ENCODE measurements at places on chromosomes 12 and 14.
A peak's percentile ranks its signal among the peaks of the same experiment; 100 is the strongest.

- DNase-seq: no peak
These were observed 1.7 kb upstream of the KRT76 start for GRCh38 chr12:52778833-52779232.

DNA sequence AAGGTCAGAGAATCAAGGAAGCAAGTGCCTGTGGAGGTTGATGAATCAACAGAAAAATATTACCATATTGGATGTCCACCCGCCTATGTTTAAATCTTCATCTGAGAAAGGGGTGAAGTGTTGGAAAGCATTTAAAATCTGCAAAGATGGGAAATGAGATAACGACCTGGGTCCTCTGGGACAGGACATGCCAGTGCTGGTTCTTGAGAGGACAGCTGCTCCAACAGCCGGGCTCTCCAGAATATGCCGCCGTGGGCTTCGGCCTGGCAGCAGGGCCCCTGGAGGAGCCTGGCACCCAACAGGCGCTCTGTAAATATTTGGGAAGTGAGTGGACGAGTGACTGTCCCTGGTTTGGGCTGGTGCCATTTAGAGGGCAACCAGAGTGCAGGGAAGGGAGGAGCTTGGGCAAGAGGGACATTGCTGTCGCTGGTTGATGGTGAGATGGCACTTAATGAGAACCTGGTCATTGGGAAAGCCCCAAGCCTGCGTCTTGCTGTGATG, 129.9 kb downstream of the KCNA5 start:
- DNase-seq: no peak

DNA sequence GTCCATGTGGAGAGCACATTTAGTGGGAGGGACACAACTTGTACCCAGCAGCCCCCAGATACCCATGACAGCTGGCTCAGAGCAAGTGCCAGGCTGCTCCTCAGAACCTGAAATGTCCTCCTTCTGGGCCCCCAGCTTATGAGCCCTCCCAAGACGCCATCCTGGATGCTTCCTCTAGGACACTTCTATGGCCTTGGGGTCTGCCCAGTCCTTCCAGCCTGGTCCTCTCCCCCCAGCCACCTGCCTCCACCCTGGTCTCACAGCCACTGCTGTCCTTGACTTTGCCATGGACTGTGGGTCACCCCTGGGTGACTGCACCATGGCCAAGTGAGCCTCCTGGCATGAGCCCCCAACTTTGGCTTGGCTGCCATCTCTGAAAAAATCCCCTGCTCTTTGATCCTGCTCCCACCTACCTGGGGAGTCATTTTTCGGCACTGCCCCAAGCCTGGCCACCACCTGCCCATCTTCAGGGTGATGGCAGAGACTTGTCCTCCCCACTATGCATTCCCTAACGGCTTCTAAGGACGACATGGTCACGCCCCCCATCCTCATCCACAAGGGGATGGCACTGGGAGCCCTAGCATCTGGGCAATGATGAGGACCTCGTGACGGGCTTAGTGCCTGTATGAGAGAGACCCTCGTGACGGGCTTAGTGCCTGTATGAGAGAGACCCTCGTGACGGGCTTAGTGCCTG, 323.7 kb downstream of the TMEM121 start:
- no peak for DNase-seq

GRCh38 chr14:36757734-36758601, 96.3 kb downstream of the PAX9 start:
- no peak for DNase-seq

- DNase-seq: no peak
These were observed 98.0 kb upstream of the E2F7 start for GRCh38 chr12:77163074-77164038.

DNA sequence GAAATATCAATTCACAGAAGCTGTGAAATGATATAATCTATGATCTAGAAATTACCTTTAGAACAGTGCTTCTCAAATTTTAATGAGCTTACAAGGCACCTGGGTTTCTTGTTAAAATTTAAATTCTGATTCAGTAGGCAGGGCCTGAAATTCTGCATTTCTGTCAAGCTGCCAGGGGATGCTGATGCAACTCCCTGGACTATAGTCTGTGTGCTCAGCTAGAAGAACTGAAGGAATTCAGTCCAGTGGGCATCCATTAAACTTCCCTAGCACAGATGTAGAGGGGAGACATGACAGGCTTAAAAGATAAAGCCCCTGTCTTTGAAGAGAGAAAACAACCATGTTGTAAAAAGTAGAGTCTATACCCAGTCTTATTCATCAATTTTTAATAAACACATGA, 441.8 kb downstream of the TMTC2 start:
- DNase-seq: no peak

- no peak for DNase-seq
These were observed 358 bp downstream of the ELK3 start for GRCh38 chr12:96194576-96194889.

DNA sequence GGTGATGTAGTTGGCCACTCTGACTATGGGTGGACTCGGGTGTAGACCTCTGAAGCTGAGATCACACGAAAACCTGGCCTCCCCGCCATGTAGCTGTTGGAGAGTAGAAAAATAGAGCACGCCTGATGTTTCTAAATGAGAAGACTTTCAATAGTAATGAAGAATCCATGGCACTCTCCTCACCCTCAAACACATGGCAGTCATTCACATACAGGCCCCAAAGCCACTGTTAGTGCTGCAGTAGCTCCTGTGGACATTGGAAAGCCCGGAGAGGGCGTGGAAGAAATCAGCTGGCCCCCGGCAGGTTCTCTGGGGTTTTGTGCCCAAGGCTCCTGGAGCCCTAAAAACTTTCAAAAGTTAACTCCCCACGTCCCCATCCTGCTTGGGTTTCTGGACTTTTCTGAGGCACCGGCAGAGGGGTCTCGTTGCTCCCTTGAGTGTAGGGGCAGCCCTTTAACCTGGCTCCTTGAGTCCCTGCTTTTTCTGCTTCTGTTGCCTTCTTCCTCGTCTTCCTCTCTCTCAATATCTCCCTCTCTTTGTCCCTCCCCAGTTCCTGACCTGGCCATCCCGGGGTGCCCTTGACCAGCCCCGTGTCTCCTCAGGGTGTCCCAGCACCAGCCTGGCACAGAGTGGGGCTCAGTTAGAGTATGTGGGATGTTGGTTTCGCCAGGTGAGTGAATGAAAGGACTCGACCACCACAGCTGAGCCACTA, 8.3 kb downstream of the MEG3 start:
- DNase-seq: no peak

GRCh38 chr14:85178864-85179263, 351.1 kb upstream of the FLRT2 start:
- no peak for DNase-seq

DNA sequence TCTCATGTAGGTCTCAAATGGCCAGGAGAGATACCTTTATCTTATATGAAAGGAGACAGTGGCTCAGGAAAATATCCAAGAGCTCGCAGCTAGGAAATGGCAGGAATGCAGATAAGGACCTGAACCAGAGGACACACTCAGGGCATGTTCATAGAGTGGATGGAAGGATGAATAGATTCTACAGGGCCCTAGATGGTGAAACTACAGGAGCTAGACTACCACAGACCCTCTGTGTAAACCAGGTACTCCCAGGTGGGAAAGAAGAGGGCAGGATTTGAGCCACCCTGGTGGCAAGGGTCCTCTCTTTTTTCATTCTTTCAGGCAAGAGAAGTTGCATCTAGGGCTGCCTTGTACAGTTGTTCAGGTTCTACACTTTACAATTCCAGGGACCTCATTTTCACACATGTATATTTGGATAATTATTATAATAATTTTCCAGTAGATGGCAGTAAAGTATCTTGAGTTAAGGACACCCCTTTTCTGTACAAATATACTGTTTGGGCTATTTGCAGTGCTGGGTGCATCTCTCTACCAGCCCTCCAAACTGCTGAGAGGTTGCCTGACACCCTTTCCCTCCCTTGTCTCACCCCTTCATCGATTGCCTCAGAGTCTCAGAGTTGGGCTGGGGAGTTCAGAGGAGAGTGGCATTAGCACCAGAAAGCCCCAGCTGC, 10.5 kb upstream of the ZDHHC22 start:
- peak; percentile 67 for DNase-seq

- no peak for DNase-seq
These were observed 90.6 kb upstream of the LRIG3 start for GRCh38 chr12:59010941-59011340.

DNA sequence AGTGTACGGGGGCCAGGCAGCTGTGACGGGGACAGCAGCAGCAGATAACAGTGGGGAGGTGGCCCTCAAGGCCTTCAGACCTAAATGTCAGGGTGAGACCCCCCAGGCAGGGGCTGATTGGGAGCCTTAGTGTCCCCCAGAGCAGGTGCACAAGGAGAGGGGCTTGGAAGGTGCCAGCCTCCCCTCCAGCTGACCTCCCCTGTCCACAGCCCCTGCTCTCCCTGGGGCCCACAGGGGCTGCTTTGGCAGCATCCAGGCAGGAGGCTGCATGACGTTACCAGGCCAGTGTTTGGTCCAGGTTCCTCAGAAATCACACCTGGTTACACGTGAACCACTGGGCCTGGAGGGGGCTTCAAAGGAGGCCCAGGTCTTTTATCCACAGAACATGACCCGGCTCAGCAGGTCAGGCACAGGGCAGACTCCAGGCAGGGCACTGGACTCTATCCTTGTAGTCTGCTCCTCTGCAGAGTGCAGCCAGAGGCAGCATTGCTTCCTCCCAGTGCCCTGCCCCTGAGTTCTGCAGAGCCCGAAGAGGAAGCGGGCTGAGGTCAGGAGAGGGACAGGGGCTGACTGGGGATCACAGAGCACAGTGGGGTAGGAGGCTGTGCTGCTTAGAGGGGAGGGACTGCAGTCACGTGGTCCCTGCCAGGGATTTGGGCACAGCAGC, 2.6 kb upstream of the TRMT61A start:
- DNase-seq: no peak

All from germinal center (tissue), 1 donor.